NCI-H1694 (cell line): ENCODE measurements at places on chromosomes 4 and X.

DNA sequence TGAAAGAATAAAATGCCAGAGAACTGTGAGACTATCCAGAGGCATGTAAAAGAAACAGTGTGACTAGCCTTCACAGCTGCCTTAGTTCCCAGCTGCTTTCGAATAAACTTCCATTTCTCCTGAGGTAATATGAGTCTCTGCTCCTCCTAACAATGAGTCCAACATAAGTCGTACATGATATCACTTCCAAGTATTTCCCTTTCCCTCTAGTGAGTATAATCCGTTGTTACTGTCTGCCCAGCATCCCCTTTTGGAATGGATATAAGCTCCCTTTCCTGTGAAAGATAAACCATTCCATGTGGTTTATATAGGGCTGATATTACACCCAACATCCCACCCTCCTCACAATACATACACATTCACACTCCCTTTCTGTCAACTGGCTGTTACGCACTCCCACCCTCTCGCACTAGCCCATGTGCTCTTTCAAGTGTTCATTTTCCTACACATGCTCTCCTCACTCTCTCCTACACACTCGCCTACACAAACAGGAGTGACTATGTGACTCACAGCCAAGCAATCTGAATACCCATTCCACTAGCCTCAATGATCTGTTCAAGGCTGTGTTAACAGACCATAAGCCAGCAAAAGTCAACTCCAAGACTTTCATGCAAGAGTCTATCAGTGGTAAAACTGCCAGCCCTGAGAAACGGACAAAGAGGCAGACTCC lies 5.0 kb downstream of the NAF1 start:
- DNase-seq = no peak

DNA sequence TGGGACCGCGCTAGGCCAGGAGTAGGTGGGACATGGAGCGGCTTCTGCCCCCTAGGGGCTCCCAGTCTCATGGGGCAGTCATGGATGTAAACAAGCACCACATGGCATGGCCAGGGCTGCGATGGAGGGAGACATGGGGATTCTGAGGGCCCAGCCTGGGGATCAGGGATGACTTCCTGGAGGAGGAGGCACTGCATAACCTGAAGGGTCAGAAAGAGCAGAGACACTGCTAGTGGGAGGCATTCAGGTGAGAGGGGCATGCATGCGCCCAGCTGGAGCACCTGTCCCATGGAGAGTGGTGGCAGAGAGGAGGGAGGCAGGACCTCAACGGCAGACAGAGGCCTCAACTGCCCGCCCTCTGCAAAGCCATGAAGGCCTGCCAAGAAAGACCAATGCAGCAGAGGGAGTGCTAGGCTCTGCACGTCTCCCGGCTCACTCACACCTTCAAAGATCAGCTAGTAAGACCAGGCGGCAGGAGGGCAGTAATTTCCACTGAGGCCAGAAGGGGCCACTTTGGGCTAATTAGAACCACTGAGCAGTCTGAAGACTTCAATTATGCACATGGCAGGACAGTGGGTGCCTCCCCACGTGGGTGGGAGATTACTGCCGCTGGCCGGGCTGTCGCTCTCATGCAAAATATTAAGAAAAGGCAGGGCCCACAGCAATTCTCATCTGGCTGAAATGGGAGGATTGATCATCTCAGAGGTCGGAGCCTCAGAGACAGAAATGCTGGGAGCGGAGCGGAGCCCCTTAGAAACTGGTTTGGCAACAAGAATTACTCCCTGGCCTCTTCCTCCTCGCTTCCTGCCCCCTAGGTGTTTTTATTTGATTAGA lies 69.6 kb downstream of the PPP2R2C start:
- no peak for DNase-seq

DNA sequence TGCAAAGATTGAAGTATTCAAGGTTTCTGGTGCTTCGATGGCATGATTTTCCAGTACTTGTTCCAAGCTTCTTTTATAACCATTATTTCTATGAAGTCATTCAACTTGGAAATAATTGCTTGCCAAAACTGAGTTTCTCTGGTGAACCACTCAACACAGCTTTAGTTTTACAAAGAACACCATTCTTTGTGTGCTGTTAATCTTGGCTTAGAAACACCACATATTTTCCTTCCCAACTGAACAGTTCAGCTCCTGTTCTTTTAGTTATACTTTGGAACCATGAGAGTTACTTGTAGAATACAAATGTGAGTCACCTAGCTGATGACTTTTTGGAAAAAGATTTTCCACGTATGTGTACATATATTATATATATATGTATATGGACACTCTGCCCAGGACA lies 32.7 kb downstream of the TMEM47 start:
- no peak for DNase-seq

DNA sequence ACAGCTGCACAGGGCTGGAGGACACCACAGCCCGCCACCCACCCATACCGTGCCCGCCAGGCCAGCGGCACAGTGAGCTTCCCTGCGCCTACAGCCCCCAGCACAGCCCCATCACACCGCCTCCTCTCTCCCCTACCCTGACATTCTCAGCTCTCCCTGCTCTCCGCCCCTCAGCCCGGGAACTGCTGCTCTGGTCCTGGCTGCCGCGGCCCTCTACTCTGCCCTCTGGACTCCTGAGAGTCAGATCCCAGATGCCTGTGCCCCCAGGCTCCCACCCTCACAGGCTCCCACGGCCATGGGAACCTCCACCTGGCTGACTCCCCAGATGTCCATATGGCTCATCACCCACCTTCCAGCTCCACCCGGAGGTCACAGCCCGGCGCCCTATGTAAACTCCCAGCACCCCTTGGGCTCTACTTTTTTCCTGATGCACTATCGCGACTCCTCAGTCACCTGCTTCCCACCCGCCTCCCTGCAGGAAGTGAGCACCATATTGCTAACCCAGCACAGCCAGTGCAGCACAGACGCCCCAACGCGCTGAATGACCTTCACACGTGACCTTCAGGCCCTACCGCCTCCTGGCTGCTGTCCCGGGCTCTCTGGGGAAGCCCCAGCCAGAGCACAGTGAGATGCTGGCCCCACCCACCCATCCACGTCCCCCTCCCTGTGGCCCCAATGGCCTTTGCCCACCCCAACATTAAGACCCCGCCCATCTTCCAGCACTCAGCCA lies 23.0 kb downstream of the FAM53A start:
- peak; percentile 30 for DNase-seq

- DNase-seq = no peak
These were observed 43.9 kb downstream of the UGT2B10 start for GRCh38 chr4:68859655-68860054.

DNA sequence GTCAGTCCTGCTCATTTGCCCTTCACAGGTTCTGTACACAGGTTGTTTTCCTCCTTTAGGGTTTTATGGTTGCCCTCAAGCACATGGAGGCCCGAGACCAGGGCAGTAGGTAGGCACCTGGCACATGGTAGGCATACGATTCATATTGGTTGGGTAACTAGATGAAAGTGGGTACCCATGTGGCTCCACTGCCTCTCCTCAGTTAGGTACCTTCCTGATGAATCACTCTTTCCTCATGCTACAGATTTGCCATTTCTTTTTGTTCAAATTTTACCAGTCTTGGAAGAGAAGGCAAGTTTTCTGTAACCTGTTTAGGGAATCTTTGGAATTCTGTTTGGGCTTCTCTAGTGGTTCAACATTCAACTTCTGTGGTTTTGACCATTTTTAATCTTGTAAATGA lies 121.3 kb downstream of the FHIP1A start:
- no peak for DNase-seq

- no peak for DNase-seq
These were observed 738.3 kb upstream of the TENM3 start for GRCh38 chr4:181504924-181505323.

GRCh38 chrX:39144956-39145355 lies 343.7 kb downstream of the MID1IP1 start:
- peak; percentile 45 for DNase-seq

DNA sequence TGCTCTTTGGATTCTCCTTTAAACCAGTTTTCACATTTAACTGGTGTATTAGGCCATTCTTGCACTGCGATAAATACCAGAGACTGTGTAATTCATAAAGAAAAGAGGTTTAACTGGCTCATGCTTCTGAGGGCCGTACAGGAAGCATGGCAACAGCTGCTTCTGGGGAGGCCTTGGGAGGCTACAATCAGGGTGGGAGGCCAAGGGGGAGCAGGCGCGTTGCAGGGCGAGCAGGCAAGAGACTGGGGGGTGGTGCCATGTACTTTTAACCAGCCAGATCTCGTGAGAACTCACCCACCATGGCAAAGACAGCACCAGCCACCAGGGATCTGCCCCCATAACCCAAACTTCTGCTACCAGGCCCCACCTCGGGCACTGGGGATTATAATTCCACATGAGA lies 38.1 kb downstream of the RNF212 start:
- DNase-seq = no peak

- DNase-seq = peak; percentile 61
These were observed 75.0 kb downstream of the PTTG2 start for GRCh38 chr4:38034986-38035882.

DNA sequence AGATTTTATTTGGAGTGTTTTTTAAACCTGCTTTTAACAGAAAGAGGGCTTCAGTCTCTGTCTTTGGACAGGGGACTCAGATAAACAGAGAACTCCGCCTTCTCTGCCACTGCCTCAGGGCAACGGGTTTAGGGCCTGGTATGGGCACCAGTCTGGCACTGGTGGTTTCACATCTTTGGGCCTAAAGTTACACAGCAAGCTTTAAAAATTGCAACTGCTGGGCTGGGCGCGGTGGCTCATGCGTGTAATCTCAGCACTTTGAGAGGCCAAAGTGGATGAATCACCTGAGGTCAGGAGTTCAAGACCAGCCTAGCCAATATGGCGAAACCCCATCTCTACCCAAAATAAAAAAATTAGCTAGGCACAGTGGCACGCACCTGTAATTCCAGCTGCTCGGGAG lies 10.3 kb upstream of the NAT8L start:
- no peak for DNase-seq

- no peak for DNase-seq
These were observed at the start of gene WDR45 for GRCh38 chrX:49079489-49080428. WDR45 (minus strand) TSS chrX:49079887; CDS start chrX:49078095, 1,792 bp downstream.

DNA sequence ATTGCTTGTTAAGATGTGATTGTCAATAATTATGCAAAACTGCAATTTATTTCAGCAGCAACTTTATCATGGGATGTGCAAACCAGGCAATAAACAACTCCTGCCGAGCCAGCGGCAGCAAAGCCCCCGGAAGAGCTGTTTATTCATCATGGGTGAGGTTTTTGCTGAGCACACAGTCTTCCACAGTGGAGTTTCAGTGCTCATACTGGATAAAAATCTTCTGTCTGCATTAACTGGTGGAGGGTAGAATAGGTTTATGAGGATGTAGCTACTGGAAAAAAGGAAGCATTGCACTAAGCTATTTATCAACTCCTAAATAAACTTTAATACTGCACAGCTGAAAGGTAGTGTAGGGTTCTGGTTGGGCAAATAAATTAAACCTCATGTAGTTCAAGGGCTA lies 557.4 kb upstream of the FTHL17 start:
- DNase-seq = no peak

DNA sequence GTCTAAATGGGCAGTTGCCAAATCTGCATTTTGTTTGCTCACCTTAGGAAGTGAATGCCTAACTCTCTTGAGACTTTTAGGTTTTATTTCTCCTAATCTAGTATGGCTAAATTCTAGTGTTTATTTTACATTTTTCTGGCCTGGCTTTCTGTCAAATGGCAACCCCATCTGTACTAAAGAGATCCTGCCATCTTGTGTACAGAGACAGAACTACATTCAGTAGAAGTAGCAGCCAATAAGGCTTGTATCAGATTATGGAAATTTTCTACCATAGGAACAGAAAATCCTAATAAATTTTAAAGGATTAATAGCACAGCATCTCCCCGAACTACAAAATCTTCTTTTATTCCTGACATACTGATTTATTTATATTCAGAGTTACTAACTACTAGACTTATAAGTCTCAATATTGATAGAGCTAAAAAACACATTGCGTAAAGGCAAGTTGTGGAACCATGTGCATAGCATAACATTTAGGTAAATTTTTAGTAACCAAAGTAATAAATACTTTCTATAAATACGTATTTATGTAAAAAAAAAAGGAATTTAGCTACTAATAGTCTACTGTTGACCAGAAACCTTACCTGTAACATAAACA lies 45.5 kb downstream of the TMEM144 start:
- DNase-seq = peak; percentile 20

- no peak for DNase-seq
These were observed 16.2 kb downstream of the POU4F2 start for GRCh38 chr4:146654687-146655520.

GRCh38 chr4:41154814-41155177 lies 59.5 kb downstream of the APBB2 start:
- DNase-seq = no peak

- peak; percentile 58 for DNase-seq
These were observed 53.2 kb upstream of the ABCG2 start for GRCh38 chr4:88211473-88212252.

DNA sequence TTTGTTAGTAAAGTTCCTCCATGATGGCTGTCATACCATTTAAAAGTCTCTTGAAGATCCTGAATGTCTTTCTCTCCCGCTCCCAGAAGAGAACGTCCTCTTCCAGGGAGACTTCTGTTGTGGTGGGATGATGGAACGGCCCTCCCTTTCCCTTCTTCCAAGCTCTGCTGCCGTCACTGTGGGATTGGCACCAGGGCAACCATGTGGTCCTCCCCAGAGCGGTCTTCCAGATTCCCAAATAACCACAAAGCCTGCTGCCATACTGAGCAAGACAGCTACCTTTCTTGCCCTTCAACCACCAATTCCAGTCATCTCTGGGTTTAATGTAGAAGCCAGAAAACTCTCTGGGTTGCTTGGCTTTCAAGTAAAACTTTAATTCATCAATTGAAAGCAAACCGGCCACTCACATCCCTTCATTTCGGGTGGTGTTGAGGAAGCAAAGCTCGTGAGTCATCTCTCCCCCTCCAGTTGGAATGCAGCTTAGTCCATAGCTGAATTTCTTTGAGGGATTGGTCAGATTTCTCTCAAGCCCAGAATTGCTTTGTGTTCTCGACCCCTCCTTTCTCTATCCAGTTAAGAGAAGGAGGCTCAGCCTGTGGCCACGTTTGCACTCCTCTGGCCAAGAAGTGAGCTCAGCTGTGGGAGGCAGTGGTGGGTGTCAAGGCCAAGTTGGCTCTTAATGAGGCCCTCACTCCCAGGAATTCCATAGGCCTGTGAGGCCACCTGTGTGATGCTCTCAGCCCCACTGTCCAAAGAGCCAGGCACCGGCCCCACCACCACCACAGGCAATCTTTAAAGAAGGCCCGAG lies 36.9 kb downstream of the FHDC1 start:
- DNase-seq = no peak

DNA sequence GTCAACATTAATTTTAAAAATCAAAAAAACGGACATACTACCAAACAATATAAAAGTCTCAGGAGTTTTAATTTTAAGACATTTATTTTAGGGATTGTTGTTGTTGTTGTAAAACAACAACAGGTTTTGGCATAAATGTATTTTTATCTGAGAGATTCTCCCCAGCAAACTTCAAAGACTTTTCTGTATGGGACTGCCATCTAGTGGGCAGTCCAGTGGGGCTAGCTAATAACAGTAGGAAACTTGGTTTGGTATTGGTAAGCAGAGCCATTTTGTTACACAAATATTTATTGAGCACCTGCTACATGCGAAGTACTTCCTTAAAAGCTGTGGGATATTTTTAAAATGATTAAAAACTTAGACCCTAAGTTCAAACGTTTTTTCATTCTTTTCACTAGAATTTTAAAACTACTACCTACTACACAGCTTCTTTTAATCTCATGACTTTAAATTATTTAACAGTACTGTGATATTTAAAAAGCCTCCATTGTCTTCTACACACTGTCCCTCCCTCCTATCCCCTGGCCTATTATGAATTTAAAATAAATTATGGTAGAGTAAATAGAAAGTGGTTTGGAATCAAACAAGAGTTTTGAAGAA lies 1028.4 kb upstream of the INTU start:
- peak; percentile 35 for DNase-seq
